Renal cortical epithelial cell (primary cell): ENCODE measurements at places on chromosomes 1 and 21.
A peak's percentile ranks its signal among the peaks of the same experiment; 100 is the strongest.

GRCh38 chr1:33824321-33824720 lies 39.6 kb upstream of the HMGB4 start:
- no peak for DNase-seq

- no peak for DNase-seq
Observed at GRCh38 chr1:240737766-240738265, 125.9 kb upstream of the GREM2 start.

DNA sequence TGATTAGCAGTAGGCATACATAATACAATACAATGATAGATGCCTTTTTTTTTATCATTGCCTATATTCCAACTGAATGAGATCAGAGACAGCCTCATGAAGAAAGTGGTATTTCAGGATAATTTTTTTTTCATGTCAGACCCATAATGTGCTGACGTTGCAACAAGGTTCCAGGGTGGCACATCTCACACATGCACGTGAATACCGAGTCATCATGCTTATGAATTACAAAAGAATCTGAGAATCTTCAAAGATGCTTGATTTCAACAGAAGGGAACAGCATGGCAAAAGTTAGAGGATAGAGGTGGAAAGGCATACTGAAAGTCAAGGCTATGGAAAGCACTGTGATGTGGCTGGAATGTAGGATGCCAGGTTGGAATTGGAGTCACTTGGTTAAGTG lies 5.0 kb upstream of the RNF11 start:
- DNase-seq, result no peak

DNA sequence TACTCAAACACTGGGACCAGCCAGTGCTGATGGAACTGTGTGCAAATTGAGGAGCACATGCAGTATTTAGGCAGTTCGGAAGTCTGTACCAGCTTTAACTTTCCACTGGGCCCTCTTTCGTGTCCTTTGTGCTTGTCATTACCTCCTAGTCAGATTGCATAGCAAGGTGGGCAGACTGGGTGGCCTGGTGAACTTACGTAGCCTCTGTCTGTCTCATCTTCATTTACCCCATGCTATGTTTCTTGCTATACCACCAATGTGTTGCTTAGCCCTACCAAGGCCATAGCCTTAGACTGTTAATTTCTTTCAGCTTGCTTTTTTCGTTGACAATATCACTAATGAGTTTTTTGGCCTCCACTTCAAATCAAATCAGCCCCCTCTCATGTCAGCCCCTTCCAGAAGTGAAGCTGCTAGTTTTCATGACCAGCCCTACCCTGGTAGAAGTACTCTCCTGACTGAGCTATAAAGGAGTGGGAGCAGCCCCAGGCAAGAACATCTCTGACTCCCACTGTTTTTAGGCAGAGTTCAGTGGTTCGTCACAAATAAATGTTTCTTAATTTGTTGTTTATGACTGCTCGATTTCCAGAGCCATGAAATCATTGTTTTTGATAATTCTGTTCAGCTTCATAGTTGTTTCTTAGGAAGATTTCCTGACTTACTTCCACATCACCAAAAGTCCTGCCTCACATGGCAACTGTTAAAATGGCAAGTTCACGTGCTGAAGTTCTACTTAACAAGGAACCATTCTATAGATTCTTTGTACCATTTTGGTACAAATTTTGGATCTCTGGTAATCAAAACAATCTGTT lies 19.3 kb downstream of the PRKACB start:
- DNase-seq, result no peak

DNA sequence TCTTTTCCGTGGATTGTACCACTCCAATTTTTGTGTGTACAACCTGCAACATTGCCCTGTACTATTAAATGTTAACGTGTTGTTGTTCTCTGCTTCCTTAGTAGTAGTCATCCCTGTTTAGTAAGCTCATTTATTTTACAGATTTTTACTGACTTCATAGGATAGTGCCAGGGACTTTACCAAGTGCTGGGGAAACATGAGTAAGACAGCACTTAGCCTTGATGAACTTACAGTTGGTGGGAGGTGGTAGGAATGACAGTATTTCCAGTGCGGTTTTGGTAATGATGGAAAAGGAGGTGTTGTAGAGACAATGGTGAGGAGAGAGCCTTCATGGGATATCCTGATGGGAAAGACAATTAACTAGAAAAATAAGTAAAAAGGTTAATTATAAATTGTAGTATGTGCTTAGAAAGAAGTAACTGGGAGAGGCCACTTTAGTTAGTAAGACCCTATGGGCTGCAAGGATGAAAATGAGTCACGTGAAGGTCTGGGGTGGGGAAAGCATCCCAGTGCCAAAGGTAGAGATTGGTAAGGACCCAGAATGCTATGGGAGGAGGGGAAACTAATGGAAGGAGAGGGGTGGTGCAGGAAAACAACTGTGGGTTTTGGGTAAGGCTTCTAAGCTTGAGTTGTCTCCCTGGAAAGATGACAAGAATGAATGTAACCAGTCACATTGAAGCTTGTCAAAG lies 1.7 kb downstream of the RLF start:
- DNase-seq, result peak; percentile 58

DNA sequence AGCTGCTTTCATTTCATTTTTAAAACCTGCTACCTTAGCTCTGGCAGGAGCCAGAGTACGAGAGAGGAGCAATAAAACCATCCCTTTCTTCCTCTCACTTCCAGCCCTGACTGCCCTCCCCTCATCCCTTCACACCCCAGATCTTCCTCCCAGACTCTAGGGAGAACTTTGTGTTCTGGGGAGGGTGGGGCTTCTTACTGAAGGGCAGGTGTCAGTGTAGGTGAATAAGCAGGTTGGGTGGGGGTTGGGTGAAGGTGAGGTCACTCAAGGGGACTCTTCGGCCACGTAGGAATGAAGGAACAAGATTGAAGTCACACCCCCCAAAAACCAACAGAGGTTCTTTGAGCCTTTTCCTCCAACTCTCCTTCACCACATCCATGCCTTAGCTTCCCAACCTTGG lies 88.9 kb downstream of the CD58 start:
- no peak for DNase-seq

DNA sequence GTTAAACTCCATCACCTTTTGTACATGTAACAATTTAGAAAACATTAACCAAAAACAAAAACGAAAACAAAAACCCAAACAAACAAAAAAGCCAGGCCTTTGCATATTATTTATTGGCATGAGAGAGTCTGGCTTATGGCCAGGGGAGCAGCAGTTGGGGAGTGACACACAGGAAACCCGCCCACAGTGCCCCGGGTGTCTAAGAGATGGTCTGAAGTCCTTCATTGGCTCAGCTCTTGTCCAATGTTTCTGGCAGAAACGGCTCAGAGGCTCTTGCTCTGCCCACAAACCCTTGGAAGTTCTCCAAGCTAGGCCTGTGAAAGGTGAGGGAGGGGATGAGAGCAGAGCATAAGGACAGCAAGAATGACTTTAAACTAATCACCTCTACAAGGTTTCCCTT lies 131.5 kb downstream of the CNIH3 start:
- peak; percentile 72 for DNase-seq

DNA sequence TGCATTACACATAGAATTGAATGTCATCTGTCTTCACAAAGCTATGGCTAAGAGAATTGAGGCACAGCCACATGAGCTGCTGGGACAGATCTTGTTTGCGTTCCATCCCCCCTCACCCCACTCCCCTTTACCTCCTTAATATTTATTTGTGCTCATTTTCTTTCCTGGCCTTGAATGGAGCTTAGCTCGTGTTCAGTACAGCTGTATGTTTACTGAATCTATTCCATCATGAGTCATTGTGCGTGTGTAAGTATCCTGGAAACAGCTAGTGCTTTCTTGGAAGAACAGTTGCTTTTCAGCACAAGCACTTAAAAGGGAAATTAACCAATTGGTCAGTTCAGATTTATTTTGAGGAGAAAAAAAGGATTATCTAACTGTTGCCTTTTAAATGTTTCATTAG lies 14.7 kb downstream of the PROX1 start:
- peak; percentile 73 for DNase-seq

- DNase-seq, result no peak
Observed at GRCh38 chr1:7404046-7404742, 366.9 kb upstream of the VAMP3 start.

DNA sequence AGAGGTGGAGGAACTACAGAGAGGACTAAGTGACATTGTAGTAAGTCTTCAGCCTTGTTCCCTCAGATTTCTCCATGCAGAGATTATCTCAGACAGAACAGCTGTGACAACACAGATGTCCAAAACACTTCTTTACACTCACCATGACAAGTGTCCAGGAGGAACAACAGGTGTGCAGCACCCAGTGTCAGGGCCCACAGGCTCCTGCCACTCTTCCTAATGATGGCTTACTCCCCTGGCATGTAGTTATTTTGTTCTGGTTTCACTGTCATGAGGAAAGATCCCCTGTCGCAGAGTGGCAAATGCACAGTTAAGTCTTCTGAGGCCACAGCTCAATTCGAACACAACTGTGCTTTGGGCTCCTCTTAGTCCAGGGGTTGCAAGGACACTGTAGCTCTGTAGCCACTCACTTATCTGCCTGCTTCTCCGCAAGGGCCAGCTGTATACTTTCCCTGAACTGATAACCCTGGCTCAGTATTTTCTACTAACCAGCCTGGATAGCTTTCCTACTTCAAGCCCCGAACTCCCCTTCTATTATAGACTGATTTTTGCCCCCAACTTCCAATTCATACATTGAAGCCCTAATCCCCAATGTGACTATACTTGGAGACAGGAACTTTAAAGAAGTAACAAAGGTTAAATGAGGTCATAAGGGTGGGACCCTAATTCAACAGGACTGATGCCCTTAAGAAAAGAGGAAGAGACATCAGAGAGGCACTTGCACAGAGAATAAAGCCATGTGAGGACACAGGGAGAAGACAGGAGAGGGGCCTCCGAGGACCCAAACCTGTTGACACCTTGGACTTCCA lies 11.1 kb downstream of the PDZK1 start:
- DNase-seq, result no peak

- no peak for DNase-seq
Observed at GRCh38 chr21:41438425-41439113, 12.5 kb downstream of the MX1 start.

GRCh38 chr1:117286145-117286544 lies 75.4 kb upstream of the VTCN1 start:
- DNase-seq, result no peak

- DNase-seq, result no peak
Observed at GRCh38 chr1:232965912-232966217, 15.5 kb downstream of the NTPCR start.

DNA sequence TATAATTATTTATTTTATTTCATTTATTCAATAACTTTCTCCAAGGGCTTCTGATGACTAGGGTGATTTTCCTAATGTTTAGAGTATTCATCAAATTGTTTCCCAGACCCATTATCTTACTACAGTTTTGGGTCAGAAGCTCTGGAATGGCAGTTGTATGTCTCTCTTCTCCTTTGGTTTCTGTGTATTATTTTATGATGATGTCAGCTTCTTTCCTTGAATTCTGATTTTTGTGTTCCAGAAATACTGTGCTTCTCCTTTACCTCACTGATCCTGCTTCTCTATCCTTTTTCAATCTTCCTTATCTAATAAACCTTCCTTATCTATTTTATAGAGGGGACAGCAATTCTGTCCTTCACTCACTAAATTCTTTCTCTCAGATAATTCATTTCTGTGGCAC lies 48.8 kb downstream of the LRRC8B start:
- no peak for DNase-seq

DNA sequence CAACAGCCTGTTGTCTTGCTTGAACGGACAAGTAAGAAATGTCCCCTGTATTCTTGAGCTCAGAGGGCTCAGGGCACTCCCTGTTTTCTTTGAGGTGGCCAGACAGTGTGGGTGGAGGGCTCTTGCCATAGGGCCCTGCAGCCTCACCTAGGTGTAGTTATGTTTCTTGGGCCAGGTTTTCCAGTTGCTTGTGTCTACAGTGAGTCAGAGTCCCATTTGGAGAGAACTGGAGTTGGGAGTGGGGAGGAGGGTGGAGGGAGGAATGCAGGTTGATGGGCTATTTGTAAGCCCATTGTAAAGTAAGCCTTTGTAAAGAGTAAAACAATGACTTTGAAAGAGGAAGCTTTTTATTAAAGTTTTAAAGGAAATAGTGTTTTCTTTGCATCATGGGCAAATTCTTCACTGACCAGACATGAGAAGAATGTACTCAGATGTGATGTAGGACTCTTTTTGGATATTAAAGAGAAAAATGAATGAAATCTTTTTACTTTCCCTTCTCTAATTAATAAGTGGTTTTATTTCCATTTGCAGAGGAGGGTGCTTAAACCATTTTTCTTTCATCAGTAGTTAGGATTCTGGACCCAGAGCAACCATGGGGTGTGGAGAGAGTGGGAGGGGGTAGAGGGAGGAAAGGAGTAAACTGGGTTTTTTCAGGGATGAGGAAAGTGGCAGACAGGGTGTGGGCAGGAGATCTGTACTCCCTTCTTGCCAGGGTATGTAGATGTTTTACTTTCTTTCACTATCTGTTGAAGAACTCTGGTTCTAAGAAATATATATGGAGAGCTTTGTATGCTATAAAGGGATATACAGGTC lies 45.1 kb upstream of the MACF1 start:
- DNase-seq, result peak; percentile 96

GRCh38 chr1:12338017-12338416 lies 108.2 kb downstream of the VPS13D start:
- no peak for DNase-seq

DNA sequence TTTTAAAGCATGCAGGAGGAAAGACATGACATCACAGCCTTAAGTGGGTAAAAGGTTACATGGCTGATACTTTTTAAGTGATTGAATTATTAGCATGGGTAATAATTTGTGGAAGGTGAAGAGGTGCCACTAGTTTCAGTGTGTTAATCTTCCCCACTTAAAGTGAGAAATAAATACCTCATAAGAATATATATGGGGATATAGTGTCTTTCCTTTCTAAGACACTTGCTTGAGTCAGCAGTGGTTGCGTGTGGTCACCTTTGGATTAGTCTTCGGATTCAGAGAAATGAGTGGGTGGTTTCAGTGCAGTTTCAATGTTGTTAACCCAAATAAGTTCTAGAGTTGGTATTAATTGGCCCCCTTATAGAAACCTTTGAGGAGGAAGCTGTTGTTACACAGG lies 94.1 kb downstream of the ADGRL2 start:
- DNase-seq, result peak; percentile 53

DNA sequence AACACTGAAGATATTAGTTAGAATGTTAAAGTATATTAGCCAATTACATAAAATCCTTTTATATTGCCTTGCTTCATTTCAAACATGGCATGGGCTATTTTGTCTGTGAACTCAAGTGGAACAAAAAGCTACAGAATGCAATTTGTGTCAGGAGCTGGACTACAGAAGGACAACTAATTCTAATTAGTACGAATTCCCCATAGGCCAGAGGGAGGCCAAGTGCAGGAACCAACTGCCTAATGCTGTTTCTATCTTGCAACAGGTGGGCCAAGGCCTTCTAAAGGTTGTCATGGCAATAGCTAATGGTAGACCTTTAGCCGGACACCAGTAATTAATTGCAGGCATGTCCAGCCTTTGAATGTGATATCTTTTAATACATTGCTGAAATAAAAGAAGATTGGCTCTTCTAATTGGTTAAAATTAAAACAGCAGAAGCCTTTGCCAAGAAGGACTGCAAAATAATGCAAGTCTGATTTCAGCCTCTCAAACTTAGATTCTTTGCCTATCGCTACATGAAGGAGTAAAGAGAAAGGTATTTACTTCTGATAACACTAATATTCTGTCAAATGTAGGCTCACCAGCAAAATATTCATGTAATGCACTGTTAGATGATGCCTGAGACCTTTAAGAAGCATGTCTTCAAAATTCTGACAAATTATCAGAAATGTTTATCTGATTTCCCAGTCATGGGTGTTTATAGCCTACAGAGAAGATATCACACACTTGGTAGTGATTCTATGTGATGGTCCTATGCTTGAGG lies 232.1 kb downstream of the LMO4 start:
- DNase-seq, result peak; percentile 28
